ENCODE measurements at places on chromosomes 7 and 10.

DNA sequence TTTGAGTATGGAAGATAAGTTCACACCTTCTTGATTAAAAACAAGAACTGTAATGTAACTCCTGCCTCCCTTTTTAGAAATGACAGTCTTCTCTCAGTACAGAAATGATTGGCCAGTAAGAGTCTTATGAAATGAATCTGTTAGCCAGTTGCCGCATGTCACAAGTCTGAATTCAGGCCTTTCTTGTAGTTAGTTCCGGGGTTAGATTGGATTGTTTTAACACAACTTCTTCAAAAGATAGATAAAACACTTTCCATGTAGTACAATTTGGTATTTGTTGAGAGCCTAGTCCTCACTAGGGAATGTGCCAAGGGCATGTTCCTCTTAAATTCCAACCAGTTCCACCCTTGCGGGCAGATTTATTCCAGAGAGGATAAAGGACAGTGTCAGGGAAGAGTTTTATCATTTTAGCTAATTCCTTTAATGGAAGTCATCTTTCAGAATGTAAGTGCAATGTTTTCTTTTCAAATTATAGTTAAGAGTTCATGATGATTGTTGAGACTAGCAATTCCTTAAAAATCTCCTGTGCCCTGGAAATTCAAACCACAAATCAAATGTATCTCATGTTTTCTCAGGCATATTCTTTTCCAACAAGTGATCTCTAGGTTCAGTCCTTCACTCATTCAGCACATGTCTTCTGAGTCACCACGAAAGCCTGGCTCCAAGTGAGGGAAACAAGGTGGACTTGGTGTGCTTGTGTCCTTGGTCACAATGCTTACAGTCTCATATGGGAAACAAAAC lies 4.1 kb downstream of the FHIP2A start:
- no peak for DNase-seq

DNA sequence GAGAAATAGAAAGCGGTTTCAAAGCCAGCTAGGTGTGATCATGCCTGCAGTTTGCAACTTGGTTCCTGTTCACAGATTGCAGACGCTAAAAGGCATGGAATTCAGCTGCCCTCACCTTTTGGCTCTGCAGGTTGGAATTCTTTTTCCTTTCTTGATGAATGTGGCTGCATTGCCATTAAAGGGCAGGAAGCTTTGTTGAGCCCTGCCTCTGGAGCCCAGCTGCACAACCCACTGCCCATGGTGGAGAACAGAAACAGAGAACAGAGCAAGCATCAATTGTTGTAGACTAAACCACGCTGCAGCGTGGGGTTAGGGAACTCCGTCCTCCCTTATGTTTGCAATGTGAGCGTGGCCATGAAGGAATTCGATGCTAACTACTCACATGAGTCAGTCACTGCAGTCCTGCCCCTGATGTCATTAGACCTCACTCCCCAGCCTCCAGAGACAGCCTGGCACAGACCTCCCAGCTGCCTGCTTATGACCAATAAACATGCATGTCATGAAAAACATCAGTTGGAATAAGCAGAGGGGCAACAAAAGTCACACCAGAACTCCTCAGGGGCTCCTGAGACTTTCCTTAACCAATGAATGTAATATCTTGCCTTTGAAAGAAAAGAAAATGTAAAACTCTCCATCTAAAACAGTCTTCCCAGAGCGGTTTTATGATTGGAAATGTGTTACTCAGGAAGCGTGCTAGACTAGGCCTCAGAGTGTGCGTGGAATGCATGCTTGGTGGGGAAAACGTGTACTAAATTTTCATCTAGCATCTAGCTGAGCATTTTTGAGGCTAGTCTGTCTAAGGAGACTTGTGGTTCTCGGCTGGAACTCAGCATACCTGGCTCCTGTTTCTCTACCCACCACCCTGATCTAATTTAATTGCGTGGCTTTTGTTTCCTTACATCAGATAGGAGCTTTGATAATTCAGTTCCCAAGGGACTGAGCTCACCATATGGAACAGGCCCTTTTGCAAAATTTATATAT lies 232.2 kb downstream of the KIAA1217 start:
- no peak for DNase-seq

- DNase-seq, result no peak
These were observed 10.6 kb upstream of the CPVL start for GRCh38 chr7:29156907-29157452.

- no peak for DNase-seq
These were observed 155.7 kb downstream of the PTPRN2 start for GRCh38 chr7:158431941-158432347.

GRCh38 chr10:67618116-67618515 lies 77.9 kb downstream of the CTNNA3 start:
- DNase-seq, result no peak

DNA sequence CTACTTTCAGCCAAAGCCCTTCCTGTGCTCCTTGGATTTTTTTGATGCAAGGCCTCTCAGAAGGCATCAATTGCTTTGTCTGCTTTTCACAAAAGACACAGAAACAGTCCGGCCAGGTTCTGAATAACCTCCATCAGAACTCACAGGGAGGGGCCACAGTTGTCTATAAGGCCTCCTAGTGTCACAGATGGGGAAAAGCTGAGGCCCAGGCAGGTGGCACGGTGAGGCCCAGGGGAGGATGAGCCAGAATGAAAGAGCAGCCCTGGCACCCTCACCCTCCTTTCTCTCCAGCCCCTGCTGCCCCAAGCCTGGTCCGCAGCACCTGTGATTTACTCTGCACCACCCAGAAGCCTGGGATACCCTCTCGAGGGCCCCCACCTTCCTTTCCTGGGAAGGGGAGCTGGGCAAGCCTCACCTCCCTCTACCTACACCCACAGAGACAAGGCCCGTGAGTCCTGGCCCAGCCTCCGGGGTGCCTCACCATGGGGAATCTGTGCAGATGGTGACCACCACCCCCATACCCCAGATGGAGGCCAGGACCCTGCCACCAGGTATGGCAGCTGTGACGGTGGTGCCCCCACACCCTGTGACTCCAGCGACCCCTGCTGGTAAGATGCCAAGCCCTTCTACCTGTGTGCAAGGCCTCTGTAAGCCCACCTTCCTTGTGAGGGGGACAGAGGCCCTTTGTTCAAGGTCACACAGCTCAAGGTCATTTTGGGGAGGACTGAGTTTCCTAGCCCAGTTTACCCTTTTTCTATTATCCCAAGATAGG lies 26.2 kb upstream of the ZNF467 start:
- DNase-seq, result peak; percentile 43

GRCh38 chr7:81075150-81075549 lies 156.3 kb upstream of the SEMA3C start:
- DNase-seq, result no peak

GRCh38 chr10:17003651-17004286 lies 125.8 kb downstream of the CUBN start:
- DNase-seq, result no peak
